ENCODE measurements at places on chromosomes 12 and 14.
A peak's percentile ranks its signal among the peaks of the same experiment; 100 is the strongest.

- no peak for DNase-seq
Measured at GRCh38 chr12:73374360-73374759, 1102.2 kb downstream of the TRHDE start.

DNA sequence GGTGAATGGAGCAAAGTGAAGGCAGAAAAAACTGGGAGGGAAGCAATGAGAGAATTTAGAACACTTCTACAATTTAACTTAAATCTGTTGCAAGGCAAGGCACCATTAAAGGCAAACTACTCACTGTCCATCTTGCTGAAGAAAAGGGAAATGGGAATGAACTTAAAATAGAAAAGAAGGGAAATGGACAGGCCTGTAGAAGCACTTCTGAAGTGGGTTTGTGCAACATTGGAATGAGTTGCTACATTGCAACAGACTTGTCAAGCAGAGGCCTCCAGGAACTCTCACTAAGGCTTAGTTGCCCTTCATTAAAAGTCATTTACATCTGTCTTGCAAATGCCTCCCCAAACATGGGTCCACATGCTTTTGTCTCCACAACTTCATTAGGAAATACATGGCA is 13.7 kb upstream of the OR10AD1 start:
- no peak for DNase-seq

- no peak for DNase-seq
Measured at GRCh38 chr12:104292872-104293794, 10.4 kb upstream of the EID3 start.

DNA sequence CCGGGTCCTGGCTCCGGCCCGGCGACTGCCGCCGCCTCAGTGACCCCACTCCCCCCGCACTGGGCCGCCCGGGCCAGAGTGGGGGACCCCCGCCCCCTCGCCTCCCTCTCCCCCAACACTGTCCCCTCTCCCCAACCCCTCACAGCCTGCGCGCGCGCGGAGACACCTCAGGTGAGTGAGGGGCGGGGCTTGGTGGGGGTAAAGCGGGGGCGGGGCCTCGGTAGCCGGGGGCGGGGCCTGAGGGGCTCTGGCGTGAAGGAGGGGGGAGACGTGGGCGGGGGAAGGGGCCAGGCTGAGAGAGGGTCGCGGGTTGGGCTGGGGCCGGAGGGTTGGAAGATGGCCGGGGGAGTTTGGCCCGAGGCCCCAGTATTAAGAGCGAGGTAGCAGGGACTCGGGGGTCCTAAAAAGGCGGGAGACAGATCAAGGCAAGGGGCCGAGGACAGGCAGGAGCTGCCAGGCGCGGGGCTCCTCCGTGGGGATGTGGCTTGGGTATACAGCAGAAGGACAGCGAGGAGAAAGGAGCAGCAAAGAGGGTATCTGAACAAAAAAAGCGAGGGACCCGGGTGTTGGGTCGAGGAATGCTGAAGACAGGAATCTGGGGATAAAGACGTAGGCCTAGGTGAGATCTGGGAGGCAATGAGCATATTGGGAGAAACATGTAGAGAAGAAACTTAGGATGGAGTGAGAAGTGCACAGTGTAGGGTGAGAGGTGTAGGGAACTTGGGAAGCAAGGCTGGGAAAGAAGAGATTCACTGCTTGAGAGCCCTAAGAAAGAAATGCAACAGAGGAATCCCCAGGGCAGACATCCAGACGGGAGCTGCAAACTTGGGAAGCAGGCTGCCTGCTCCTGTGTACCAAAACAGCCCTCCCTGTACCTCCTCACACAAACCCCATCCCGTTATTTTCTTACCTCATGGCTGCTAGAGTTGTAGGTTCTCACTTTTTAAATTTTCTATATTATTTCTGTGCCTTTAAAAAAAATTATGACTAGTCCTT is 10.8 kb downstream of the SUOX start:
- peak; percentile 67 for DNase-seq

DNA sequence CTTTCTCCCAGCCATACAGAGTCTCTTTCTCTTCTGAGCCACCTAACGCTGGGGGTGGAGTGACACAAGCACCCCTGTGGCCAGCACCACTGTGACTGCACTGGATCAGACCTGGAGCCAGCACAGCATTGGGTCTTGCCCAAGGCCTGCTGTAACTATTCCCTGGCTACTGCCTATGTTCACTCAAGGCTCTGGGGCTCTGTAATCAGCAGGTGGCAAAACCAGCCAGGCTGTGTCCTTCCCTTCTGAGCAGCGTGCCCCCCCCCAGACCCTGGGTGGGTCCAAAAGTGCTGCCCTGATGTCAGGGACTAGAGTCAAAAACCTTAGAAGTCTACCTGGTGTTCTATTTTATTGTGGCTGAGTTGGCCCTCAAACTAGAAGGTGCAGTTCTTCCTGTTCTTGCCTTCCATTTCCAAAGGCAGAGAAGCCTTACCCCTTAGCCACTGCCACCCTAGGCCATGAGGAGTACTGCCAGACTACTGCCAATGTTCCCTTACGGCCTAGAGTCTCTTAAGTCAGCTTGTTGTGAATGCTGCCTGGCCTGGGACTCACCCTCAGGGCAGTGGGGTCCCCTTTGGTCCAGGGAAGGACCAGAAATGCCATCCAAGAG is 49.9 kb downstream of the PELI2 start:
- no peak for DNase-seq

- DNase-seq: no peak
Measured at GRCh38 chr12:65945457-65945856, 121.2 kb downstream of the HMGA2 start.

GRCh38 chr14:63006531-63006930 is 38.7 kb downstream of the KCNH5 start:
- no peak for DNase-seq

- no peak for DNase-seq
Measured at GRCh38 chr12:32876004-32876403, 20.6 kb downstream of the PKP2 start.

- no peak for DNase-seq
Measured at GRCh38 chr12:105384916-105385535, 54.5 kb downstream of the C12orf75 start.

DNA sequence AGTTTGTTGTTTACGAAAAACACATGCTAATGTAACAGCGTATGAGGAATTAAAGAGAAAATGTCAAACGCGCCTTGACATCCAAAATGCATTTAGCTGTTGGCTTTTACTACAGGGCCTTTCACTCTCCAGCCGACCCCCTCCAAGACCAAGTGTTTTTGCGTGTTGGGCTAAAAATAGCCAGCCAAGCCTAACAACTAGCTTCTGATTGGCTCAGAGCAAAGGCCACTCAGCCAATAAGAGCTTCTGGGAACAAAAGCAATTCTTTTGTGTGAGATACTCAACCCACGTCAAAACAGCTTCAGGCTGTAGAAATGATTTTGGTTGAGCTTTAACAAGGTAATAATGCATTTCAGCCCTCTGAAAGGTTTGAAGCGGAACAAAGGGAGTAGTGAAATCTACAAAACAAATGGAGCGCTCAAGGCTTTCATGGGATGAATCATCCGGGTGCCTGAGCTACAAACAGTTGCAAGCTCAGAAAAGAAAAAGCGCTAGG is 198.7 kb upstream of the DCN start:
- DNase-seq: no peak

GRCh38 chr12:79183926-79184325 is 319.4 kb downstream of the SYT1 start:
- DNase-seq: no peak

DNA sequence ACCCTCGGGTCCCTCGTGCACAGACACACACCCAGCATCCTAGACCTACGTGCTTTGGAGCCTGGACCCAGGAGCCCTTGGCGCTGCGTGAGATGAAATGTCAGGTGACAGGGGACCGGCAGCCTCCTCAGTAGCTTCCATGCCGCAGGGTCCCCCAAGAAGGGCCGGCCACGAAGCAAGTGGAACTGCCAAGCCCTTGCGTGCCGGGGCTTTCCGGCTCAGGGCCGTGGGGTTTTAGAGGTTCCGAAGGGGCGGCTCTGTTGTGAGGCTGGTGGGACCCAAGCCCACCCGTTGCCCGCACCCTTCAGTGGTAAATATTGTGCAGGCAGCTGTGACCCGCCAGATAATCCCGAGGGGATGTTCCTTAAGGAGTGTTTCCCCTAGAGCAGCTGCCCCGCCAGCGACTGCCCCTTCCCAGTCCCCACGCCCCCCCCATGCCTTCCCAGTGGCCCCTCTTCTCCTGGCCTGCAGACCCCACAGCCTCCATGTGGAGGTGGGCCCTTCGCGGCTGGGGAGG is 133.7 kb downstream of the ADGRD1 start:
- no peak for DNase-seq

DNA sequence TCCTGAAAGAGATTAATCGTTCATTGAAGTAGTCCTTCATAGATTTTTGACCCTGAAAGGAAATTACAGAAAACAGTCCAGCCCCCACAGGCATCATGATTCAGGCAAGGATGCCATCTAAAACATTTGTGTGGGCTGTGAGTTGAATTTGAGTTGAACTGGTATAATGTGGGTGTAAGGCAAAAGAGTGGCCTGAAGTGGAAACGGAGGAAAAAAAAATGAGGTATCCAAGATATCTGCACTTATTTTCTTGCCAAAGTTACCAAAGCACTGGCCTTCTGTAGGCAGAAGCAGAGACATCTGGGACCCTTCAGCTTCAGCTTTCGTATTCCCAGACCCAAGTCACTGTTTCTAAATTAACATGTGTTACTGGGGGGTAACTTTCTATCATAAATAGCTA is 105.1 kb upstream of the DIO2 start:
- DNase-seq: no peak

DNA sequence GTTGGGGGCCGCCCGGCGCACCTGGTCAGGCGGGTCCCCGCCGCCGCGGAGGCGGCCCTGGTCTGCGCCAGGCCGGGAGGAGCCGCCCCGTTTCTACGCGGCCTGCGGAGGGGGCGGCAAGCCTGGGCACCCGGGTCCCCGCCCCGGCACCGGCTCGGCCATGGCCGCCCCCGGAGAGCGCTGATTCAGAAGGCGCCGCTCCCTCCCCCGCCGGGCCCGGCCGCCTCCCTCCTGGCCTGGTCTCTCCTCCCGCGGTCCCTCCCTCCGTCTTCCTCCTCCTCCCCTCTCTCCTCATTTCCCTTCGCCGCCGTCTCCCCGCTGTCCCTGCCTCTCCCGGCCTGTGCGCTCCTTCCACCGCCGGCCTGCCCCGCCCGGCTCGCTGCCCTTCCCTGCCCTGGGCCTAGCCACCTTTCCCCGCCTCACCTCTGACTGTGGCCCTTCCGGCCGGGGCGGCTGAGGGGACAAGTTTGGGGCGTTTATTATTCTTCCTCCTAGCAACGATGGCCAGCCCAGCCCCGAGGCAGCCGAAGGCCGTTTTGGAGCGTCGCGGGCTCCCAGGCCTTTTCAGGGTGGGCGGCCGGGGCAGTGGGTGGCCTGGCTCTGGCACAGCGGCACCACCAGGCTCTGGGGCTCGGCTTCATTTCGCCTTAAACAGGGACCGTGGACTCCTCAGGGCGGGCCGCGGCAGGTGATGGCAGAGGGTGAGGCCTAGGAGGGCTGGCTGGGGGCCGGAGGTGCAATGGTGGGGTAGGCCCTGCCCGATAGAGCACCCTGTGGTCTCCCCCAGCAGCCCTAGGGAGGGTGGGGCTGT is 768 bp downstream of the CEP170B start:
- DNase-seq: peak; percentile 18

DNA sequence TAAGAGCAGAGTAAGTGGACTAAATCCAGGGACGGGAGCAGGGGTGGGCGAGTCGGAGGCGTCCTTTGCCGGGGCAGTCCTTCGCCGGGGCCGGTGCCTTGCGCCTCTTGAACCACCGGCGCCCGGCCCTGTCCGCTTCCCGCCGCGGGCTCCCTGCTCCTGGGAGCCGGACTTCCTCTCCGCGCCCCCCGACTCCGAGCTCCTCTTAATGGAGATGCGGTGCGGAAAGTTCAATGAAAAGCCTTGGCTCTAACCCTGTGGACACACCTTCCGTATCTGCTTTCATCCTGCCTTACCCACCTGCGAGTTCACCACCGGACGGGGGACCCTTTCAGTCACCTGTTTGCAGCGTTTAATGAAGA is 412 bp downstream of the FGFR1OP2 start:
- peak; percentile 18 for DNase-seq

DNA sequence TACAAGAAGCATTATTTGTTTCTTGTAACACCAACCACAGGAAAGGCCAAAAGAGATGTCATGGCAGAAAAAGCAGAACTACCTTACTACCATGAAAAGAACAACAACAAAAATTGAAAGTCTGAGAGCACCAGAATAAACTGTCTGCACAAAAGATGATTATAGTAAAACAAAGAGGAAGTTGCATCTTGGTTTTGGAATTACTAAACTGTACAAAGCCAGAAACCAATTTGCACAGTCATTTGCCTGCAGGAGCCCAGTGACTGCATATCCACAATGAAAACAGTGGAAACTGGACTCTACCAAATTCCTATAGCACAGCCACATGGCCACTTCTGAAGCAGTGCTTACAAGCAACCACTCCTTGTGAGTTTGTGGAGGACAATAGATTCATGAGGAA is 276.2 kb downstream of the SSPN start:
- no peak for DNase-seq

DNA sequence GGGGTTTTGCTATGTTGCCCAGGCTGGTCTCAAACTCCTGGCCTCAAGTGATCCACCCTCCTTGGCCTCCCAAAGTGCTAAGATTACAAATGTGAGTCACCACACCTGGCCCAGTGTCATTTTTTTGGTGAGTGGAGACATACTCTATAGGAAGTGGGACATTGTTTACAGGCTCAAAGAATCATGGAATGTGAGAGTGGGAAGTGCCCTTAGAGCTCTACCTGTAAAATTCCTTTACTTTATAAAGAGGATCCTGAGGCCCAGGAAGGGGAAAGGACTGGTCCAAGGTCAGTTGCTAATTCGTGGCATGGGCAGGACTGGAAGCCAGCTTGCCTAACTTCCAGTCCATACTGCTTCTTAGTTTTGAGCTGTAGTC is 8.7 kb upstream of the ADCK1 start:
- DNase-seq: no peak

DNA sequence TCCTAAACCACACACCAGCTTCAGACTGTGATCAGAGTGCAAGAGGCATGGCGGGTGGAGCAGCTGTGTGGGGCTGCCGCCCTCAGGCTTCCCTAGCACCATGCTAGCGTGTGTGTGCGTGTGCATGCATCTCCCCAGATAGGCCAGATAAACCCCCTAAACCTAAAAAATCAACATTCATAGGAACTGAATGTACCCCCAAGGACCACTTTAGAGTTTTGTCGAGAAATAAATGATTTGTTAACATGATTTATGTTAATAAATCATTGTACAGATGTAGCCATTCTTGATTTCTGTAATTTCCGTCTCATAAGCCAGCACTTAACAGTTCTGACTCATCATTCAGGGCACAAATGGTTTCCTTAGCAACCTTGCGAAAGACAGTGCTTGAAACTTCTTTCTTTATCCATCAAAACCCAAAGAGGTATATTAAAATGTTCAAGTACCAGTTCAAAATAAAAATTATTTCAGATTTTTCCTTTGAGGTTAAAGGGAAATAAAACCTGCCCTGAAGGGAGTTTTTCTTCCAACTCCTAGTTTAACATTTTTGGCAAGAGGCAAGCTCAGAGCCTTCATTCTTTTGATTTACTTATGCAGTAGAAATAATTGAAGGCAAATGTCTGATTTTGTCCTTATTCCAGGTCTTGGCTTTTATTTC is 206.2 kb upstream of the RGS6 start:
- no peak for DNase-seq

DNA sequence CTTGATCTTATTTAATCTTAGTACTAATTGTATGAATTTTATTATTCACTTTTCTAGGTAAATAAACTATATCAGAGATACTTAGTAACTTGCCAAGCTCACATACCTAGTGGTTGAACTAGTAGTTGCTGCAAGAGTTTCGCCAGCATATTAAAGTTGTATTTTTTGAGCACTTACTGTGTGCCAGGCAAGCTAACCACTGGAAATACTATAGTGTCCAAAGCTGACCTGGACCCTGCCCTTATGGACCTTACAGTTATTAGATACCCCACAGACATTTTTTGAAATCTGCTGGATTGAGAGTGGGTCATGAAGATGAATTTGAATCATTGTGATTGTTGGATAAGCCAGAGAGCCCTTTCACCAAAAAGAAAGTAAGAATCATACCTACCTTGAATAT is 125.0 kb downstream of the RAD51B start:
- no peak for DNase-seq
